Stimulated activated naive CD8-positive, alpha-beta T cell treated with anti-CD3 and anti-CD28 coated beads, Interleukin-15, amount 100 ng/mL, for 72 hours (primary cell): ENCODE measurements at places on chromosomes 16 and 17.

GRCh38 chr17:62852195-62852594 lies 44.1 kb upstream of the MARCHF10 start:
- DNase-seq, result no peak

DNA sequence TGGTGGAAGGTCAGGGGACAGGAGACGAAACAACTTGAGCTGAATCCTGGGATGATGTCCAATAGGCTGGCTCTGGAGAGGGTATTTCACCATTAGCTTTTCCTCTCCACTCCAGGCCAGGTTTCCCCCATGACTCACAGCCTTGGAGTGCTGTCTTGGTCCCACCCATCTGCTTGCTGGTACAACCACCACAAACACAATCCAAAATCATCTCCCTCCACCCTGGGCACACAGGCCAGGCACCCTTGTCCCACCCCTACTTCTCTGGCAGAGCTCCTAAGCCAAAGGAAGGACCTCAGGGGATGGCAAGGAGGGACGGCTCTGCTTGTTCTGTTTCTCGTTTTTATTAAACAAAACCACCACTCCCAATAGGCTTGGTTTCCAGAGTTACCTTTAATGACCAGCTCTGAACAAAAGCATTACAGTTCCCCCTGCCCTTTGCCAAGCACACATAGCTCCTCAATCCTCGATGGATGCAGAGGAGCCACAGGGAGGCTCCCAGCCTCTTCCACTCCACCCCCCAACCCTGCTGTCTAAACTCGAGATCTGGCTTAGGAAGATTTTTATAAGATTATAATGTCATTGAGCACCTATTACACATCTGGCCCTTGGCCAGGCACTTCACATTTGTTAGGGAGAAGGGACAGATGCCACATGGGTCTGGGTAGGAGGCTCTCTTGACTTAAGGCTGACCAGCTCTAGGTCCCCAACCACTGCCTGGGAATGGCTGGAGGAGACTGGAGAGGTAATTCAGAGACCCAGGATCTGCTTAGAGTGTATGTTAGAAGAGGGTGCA lies 13.3 kb downstream of the CAVIN1 start:
- no peak for DNase-seq

DNA sequence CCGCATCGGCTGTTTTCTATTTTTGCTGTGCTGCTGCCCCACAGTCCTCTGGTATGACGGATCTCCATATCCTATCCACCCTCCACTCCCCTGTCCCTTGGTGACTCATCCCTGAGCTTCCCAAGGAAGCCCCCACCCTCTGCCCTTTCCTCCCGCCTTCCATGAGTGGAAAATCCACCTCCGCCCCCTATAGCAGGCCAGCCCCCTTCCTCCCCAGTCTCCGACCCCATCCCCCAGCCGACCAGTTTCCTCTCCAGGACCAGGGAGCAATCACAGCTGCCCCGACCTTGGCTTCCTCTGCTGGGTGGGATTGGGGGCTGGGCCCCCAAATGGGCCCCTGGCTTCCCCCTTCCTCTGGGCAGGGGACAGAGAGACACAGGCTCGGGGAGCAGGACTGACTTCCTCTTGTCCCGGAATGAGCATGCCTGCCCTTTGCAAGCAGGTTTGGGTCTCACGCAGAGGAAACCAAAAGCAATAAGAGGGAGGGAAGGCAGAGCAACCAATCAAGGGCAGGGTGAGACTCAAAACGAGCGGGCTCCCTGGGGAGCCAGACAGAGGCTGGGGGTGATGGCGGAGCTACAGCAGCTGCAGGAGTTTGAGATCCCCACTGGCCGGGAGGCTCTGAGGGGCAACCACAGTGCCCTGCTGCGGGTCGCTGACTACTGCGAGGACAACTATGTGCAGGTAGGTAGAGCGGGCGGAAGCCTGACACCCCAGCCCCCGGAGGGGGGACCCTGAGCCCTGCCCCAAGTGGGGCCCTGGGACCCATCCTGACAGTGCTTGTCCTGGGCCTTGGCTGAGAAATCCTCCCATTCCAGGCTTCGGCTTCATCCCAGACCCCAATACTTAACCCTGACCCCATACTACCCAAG lies at the start of the genes ABI3 and GNGT2:
Gene ABI3, plus strand, starts transcription at position 550 of the 872 bp plus-strand sequence. Its CDS starts 18 bp downstream, at position 568.
Gene GNGT2, minus strand, starts transcription at position 417 of the 872 bp plus-strand sequence. CDS start 3,152 bp downstream, outside the sequence.
- peak; percentile 66 for DNase-seq

DNA sequence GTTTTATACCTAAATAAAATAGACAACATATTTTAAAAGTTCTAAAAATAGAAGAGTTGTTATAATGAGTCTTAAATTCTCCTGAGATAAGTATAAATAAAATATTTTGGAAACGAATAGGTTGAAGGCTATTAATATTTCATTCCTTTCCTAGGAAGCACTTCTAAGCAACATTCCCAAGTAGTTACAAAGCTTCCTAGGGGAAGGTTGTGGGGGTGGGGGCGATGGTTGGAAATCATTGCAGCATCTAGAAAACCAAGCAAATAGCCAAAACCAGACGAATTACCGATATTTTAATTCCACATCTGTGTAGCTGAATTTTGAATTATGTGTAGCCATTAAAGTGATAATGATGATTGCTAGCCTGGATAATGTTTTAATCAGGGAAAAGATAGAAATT lies 26.9 kb downstream of the PTRH2 start:
- DNase-seq, result no peak

GRCh38 chr16:88527186-88527936 lies 42.8 kb upstream of the ZC3H18 start:
- DNase-seq, result peak; percentile 65

DNA sequence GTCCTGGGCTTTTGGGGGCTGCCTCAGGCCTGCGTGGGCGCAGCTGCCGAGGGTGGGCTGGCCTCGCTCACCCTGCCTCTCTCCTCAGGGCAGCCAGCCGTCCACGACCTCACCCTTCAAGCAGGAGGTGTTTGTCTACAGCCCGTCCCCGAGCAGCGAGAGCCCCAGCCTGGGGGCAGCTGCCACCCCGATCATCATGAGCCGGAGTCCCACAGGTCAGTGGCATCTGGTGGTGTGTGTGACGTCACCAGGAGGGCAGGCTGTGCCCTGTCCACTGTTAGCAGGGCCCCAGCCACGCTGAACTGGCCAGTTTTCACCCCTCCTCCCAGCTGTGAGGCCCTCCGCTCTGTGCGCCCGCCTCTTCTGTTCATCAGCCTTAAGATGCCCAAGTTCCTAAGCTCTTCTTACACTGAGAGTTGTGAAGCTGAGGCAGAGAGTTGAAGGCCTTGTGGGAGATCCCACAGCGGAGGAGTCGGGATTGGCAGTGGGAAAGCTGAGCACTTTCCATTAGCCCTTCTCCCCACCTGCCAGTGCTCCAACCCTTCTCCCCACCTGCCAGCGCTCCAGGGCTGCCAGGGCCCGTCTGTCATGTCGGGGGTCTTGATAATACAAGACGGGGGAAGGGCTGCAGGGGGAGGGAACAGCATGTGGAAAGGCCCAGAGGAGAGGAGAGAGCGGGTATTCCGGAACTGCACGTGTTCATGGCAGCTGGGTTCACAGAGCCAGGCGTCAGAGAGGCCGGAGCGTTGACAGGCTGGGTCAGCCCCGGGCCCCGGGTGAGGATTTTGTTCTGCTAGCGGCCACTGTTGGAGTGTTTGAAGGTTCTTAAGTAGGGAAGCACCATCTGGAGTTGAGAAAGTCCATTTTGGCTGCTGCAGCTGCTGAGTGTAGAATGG lies 36.3 kb downstream of the OR1D5 start:
- no peak for DNase-seq

GRCh38 chr16:4922721-4923342 lies 14.1 kb downstream of the PPL start:
- DNase-seq, result no peak

DNA sequence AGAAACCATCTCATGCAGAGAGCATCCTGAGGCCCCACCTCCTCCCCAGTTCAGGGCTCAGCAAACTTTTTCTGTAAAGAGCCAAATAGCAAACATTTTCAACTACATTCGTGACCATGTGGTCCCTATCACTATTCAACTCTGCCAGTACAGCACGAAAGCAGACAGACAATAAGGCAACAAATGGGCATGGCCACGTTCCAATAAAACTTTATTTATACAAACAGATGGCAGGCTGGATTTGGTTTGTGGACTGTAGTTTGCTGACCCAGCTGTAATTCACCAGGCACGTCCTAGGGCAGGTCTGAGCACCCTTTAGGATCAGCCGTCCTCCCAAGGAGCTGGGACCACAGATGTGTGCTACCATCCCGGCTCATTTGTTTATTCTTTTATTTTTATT lies 27.1 kb upstream of the GPRC5C start:
- DNase-seq, result no peak

DNA sequence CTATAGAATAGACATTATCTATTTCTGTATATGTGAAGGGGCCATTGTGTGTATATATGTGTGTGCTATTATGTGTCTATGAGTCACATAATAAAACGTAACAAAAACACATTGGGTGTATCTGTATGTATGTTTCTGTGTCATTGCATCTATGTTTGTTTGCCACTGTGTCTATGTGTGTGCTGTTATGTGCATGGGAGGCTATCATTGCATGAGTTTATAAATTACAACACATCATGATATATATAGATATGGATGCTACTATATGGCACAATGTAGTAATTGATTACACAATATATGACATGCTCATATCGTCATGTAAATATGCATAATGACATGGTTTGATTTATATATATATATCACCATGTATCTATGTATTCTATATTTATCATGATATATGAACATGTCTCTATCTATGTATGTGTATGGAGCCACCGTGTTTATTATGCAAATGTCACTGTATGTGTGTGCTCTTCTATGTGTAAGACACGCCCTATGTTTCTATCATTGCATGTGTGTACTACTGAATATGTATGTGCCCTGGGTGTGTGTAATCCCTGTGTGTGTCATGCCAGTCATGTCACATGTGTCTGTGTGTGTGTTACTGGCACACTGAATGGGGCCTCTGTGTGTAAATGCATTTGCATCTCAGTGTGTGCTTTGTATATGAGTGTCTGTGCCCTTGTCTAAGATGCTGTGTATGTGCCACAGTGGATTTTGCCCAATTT lies 1.4 kb upstream of the TSPOAP1 start:
- peak; percentile 77 for DNase-seq

- DNase-seq, result peak; percentile 81
Observed at GRCh38 chr16:77211880-77212740, 12.9 kb downstream of the SYCE1L start.

DNA sequence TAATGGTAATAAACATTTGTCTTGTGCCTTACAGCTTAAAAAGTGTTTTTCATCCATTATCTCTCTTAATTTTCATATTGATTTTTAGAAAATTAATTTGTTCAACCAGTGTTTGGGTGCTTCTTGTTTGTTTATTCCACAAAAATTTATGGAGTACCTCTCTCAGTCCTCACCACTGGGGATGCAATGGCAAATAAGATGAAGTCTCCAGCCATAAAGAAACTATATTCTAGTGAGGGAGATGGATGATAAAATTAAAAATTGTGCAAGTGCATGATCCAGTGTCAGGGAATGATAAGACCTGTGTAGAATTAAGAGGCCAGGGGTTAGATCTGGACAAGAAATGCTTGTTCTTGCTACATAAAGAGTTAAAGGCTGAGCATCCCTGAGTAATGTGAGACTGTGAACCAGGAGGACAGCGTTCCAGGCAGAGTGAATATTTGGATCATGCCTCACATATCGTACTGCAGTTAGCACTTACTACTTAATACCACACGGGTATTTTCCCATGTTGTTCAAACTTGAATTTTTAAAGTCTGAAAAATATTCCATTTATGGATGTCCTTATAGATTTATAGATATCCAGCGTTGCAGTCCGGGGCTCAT lies 535.7 kb upstream of the HSBP1 start:
- no peak for DNase-seq

GRCh38 chr17:57944908-57945307 lies 10.3 kb downstream of the CUEDC1 start:
- no peak for DNase-seq

- DNase-seq, result no peak
Observed at GRCh38 chr17:75348386-75349012, 57.0 kb downstream of the GRB2 start.

DNA sequence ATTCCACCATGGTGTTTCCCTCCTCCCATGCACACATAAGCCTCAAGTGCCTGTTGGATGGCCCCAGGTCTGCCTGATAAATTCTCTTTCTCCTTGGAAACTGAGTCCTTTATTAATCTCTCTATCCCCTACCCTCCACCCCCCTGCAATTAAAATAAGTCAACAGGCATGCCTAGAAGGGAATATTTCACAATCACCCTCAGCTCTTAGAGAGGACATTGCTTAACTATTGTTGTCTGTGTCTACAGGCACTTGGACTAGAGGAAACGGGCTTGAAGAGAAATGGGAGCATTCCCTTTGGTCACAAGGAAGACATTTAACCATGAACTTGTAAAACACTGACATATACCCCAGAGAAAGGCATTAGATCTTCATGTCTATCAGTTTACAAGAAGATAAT lies 39.5 kb downstream of the RCVRN start:
- DNase-seq, result no peak

- peak; percentile 89 for DNase-seq
Observed at GRCh38 chr17:48055531-48056245, 7.5 kb downstream of the NFE2L1 start.

GRCh38 chr17:82107341-82107860 lies 9.4 kb upstream of the FASN start:
- DNase-seq, result no peak

DNA sequence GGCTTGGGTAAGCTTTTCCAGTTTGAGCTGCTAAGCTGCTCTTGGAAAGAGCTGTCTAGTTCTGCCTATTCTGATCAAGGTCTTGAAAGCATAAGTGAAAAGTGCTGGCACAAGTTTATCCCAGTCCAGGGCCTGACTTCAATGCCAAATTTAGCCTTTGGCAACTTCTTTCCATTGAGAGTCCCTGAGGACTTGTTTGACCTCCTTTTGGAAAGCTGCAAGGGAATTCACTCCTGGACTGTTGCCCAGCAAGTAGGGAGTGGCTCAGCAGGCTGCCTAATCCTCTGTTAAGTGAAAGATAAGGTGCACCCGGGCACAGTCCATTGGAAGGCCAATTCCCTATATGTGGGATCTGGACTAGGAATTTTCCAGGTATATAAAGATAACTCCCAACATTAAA lies 16.0 kb upstream of the TANC2 start:
- no peak for DNase-seq

GRCh38 chr17:29326023-29326813 lies 32.3 kb upstream of the NUFIP2 start:
- DNase-seq, result no peak

GRCh38 chr17:44847586-44847985 lies at the start of gene HIGD1B:
TSS of gene HIGD1B (plus strand) at chr17:44847883. CDS start at chr17:44848153, 270 bp downstream.
- no peak for DNase-seq

DNA sequence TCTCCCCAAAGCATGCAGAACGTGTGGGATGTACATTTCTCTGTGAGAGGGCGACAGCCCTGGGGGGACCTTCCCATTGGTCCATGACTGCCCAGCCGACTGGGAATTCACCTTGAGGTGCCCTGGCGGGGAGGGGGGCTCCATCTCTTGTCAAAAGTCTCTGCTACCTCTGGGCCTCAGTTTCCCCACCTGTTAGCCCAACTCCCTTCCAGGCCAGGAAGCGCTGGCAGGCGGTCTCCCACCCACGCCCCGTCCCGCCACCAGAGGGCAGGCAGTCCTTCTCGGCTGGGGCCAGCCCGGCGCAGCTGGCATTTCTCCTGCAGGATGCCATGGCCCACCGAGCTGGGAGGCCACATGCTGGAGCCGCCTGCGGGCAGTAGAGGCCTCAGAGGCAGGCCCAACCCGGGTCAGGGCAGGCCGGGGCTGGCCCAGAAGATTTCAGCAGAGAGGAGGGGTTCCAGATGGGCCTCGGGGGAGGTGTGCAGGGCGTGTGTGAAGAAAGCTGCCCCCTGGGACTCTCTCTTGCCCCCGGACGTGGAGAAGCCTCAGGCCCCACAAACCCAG lies 16.6 kb downstream of the CD7 start:
- peak; percentile 58 for DNase-seq
